ENCODE measurements at places on chromosomes 5 and 9.

DNA sequence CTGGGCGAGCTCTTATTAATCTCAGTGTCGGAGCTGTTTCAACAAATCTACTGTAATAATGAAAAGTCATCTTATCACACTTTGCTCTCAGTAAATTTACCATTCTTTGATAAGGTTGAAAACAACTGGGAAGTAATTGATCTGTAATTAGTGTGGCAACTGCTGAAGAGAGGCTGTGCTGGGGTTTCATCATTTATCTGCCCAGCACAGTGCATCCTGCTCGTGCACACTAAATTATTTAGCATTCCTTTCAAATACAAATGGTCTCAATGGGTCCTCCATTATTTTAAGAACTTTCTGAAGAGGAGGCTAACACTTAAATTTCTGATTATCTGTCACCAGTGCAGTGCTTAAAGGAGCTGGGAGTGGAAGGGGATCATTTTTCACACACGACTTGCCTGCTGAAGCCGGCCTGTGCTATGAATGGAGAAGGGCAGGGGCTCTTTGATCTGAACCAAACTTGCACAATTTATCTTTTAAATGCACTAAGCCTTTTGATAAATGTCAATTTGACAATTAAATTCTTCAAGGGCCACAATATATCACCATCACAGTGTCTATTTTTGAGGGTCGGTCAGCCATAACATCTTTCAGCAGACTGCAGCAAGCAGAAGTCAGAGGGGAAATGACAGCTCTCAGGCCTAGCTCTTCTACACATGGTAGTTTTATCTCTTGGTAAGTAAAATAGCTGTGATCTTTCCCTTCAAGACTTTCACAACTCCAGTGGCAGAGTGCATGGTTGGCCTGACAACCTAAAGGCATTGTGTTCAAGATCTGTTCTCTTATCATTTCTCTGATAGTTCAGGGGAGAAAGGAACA is 106.4 kb upstream of the EFNA5 start:
- no peak for DNase-seq

GRCh38 chr9:5897851-5898250 is 7.2 kb downstream of the MLANA start:
- DNase-seq, result peak; percentile 18

DNA sequence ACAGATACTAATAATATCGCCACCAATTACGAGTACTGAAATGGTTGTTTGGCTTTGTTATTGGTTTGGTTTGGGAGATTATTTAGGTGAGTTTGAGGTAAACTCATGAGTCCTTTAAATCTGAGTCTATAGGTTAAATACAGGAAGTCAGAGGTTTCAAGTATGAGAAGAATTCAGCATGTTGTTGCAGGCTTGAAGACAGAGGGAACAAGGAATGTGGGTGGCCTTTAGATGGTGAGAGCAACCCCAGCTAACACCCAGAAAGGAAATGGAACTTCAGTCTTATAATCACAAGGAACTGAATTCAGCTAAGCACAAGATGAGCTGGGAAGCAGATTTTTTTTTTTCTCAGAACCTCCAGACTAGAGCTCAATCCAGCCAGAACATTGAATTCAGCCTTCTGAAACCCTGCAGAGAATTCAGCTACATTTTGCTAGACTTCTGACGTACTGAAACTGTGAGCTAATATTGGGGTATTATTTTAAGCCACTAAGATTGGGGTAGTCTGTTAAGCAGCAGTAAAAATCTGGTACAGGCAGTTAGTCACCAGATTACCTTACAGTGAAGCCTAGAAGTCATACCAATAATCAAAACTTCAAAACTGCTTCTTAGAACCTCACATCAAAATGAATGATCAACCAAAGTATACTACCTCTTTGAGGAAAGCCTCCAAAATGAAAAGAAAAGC is 216.0 kb upstream of the PUM3 start:
- DNase-seq, result no peak

GRCh38 chr9:93589688-93590087 is 13.3 kb downstream of the PHF2 start:
- peak; percentile 44 for DNase-seq

- DNase-seq, result peak; percentile 38
Measured at GRCh38 chr5:75054134-75054930, 2.0 kb upstream of the GCNT4 start.

GRCh38 chr9:126558051-126558665 is 55.6 kb upstream of the LMX1B start:
- DNase-seq, result peak; percentile 29

DNA sequence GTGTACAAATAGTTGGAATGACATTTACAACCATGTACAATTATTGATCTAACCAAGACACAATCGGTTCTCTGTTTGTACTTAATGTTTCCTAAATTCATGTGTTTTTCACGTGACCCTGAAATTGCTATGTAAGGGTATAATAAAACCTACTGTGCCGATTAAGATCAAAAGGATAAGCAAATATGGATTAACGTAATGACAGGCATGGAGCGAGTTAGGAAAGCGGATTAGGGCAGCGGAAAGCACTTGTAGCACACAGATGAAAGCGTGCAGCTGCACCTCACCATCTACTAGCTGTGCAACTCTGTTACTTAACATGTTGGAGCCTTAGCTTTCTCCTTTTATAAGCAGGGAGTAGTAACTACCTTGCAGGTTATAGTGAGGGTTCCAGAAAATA is 38.3 kb upstream of the ZFYVE16 start:
- DNase-seq, result no peak

GRCh38 chr5:21649969-21650368 is 1203.2 kb downstream of the CDH12 start:
- no peak for DNase-seq

GRCh38 chr9:133919253-133920115 is 72.6 kb downstream of the VAV2 start:
- no peak for DNase-seq

DNA sequence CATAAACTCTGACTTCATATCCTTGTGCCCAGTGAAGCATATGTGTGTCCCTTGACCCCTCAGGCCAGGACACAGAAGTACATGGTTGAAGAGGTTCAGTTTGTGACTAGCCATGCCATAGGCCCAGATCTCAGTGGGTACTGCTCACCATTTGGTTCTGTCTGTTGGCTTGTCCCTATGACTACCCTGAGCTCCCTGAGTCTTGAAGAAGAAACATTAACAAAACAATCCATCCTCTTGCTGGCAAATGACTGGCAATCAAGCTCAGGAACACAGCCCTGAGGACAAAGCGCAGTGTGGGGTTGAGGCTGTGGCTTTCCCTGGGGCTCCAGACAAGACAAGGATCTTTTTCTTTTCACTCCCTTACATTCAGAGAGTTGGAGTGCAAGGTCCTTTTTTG is 46.3 kb downstream of the TNFAIP8 start:
- DNase-seq, result no peak

- DNase-seq, result peak; percentile 52
Measured at GRCh38 chr9:21030389-21031035, 928 bp downstream of the HACD4 start.

GRCh38 chr5:88034520-88034919 is 234.1 kb downstream of the TMEM161B start:
- no peak for DNase-seq

- peak; percentile 48 for DNase-seq
Measured at GRCh38 chr9:128927731-128928411, 7.1 kb downstream of the PHYHD1 start.

- DNase-seq, result no peak
Measured at GRCh38 chr5:77630114-77630680, 8.3 kb downstream of the OTP start.

Data from fibroblast of mammary gland (primary cell).